ENCODE measurements at places on chromosomes 11 and 22.
A peak's percentile ranks its signal among the peaks of the same experiment; 100 is the strongest.

GRCh38 chr11:110711776-110712658 is at the start of gene ARHGAP20:
Gene ARHGAP20, minus strand, starts transcription at chr11:110712437. Its CDS starts 206 bp downstream, at chr11:110712231.
- no peak for DNase-seq

DNA sequence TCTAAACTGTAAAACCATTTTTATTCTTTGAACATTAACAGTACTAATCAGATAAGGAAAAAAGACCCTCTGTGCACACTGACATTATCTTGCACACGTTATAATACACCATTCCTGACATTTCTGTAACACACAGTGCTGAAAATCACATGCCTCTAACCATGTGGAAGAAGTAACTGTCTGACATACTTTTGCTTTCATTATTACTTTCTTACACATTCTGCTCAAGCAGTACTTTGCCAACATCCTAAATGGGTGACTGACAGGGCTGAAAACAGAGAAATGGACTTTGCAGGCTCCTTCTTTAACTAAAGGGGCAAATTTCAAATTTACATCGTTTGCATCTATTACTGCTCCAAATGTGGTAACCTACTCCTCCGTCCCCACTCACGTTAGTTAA is 22.8 kb upstream of the TP53AIP1 start:
- DNase-seq: no peak

DNA sequence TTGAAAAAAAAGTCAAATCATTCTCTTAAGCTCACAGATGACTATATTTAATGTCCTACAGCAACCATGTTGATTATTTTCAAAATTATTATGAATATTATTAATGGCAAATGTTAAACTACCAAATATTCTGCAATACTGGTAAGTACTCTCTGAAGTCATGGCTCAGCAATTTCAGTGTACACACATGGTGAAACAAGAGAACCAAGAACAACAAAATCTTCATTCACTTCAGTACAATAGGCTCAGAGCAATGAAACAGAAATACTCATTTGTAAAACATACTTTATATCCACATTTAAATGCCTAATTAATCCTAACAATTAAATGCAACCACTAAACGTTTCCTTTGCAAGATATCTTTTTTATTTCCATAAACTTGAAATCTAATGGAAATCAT is 347.2 kb downstream of the TTC28 start:
- no peak for DNase-seq

GRCh38 chr11:105273660-105274280 is 134.2 kb upstream of the CARD18 start:
- no peak for DNase-seq

GRCh38 chr11:28072321-28072720 is 35.6 kb downstream of the KIF18A start:
- no peak for DNase-seq

DNA sequence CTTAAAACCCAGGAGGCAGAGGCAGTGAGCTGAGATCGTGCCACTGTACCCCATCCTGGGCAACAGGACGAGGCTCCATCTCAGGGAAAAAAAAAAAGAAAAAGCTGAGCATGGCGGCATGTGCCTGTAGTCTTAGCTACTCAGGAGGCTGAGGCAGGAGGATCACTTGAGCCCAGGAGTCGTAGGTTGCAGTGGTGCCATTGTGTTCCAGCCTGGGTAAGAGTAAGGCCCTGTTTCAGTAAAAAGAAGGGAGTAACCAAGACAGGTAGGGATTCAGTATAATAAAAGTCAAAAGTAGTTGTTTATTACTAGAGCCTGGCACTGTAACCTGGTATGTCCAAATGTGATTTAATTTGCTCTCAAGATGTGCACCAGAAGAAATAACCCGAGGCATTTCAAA is 8.1 kb upstream of the RAB30 start:
- DNase-seq: no peak

GRCh38 chr22:32469799-32470212 is 4.8 kb upstream of the FBXO7 start:
- DNase-seq: peak; percentile 32
